ENCODE measurements at places on chromosomes 12 and 14.

DNA sequence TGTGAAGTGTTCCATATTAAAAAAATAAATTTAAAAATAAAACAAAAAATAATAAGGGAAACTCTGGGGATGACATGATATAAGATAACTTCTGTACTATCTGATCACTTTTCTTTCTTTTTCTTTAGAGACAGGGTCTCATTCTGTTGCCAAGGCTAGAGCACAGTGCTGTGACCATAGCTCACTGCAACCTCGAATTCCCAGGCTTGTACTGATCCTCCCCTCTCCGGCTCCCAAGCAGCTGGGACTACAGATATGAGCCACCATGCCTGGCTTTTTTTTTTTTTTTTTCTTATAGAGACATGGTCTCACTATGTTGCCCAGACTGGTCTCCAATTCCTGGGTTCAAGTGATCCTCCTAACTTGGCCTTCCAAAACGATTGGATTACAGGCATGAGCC is 10.4 kb upstream of the MIPOL1 start:
- DNase-seq, result no peak

DNA sequence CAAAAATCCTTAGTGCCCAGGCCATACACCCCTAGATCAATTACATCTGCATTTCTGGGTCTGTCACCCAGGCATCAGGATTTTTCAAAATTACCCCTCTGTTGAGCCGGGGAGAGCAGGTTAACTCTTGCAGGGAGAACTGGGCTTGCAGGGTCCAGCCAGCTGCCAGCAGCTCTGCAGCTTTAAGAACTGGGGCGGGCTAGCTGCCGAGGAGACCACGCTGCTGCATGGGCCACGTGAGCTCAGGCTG is at the start of gene DGLUCY:
TSS of gene DGLUCY (plus strand) at position 245 of the 250 bp plus-strand sequence. CDS start 46,222 bp downstream, outside the sequence.
- peak; percentile 82 for DNase-seq

- DNase-seq, result no peak
These were observed at the start of gene COL2A1 for GRCh38 chr12:48004053-48004941. COL2A1 (minus strand) TSS chr12:48004476; CDS start chr12:48004321, 155 bp downstream.

- DNase-seq, result peak; percentile 64
These were observed 751 bp downstream of the P3H3 start for GRCh38 chr12:6828781-6829535.

GRCh38 chr12:85920324-85920947 is 46.3 kb downstream of the NTS start:
- peak; percentile 7 for DNase-seq

- peak; percentile 83 for DNase-seq
These were observed 6.6 kb downstream of the CARMIL3 start for GRCh38 chr14:24058260-24058950.

GRCh38 chr14:56808110-56808382 is 2.2 kb downstream of the OTX2 start:
- no peak for DNase-seq
